Stimulated activated CD8-positive, alpha-beta memory T cell treated with anti-CD3 and anti-CD28 coated beads, Interleukin-15, amount 100 ng/mL, for 4 hours (primary cell): ENCODE measurements at places on chromosomes 5 and 9.

GRCh38 chr5:174533751-174534241 lies 190.6 kb upstream of the MSX2 start:
- DNase-seq: no peak

DNA sequence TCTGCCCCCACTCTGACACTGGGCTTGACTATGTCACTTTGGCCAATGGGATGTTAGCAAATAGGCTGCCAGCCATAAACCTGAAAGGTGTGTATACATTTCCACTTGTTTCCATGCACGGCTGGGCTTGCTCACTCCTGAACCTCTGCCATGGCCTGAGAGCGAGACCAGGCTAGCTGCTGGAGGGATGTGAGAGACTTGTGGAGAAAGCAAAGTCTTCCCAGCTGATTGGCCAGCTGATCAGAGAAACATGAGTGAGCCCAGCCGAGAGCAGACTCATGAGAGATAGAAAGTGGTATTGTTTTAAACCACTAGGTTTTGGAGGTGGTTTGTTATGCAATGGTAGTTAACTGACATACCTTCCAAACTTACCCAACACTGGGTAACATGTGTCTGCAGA lies 13.9 kb downstream of the FAM193B start:
- no peak for DNase-seq

GRCh38 chr5:145903113-145903512 lies 30.3 kb upstream of the GRXCR2 start:
- DNase-seq: no peak

DNA sequence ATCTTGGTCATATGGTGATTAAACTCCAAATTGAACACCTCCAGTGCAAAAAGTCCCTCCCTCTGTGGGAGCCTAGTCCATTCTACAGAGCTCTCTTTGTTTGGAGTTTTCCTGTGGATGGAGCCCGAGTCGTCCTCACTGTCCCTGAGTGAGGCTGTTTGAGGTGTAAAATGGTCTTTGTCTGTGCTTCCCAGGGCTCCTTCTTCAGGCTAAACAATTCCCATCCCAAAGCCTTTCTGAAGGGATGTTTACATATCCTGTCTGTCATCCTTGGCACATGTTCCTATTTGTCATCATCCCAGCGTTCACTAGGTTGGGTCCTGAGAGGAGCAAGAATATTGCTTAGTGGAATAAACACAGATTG lies 68.9 kb downstream of the COL27A1 start:
- DNase-seq: no peak

- no peak for DNase-seq
Observed at GRCh38 chr5:151598984-151599383, 7.9 kb upstream of the FAT2 start.

DNA sequence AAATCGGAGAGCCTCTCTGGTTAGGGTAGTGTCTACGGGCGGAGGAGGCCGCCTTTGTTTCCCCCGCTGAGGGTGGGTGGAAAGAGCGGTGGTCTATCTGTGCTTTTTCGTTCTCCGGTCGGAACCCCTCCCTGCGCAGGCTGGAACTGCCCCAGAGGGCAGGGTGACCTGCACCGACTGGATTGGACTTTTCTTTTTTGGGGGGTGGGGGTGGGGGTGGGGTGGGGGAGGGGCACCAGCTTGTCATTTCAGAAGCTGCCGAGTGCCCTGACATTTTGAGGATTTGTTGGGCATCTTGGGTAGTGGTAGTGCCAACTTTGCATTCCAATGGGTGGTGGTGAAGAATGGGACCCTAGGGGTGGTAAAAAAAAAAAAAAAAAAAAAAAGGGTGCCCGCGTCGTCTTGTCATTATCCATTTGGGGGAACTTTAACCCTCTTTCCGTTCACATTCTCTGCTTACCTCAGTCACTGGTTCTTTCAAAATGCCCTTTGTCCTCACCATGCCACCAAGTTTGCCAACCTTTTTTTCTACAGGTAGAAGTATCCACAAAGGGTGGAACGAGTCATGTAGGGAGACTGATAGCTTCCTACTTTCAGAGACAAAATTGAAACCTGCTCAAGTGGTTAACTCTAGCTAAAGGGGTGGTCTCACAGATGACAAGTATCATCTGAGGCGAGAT lies 1.3 kb downstream of the UBE2R2 start:
- no peak for DNase-seq

- no peak for DNase-seq
Observed at GRCh38 chr9:84893419-84894128, 224.0 kb downstream of the NTRK2 start.

DNA sequence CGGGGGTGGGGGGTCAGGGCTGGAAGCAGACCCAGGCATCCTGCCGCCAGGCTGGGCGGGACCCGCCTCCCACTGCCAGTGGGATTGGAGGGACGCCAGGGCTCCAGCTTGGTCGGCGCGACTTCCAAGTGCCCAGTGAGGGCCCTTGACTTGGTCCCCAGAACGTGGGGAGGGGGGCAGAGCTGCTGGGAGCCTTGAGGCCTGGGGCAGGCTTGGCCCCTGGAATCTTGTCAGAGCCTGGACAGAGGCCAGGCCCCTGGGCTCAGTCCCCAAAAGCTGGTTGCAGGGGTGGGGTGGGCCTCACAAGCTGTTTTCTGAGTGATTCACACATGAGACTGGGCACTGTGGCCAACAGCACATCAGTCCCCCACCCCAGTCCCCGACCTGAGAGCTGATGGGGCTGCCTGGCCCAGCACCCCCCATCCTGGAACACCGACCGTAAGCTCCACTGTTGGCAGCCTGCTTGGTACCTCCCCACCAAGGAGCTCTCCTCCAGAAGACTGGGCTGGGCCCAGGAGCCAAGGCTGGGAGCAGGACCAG lies 526 bp downstream of the CLIC3 start:
- no peak for DNase-seq

DNA sequence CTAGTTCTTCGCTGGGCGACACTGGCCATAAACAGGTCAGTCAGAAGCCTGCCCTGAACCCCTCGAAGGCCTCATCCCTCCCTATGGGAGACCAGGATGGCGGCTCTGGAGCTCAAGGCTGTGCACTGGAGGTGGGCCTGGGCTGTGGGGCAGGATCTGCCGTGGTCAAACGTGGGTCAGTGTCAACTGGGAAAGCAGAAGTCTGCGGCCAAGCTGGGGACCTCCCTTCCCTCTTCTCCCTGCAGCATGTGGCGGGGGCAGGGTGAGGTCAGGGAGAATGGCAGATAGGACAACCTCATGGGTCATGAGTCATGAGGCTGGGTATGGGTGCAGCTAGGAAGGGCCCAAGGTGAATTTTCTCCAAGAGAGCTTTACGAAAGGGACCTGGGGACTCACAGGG lies 132.9 kb downstream of the RXRA start:
- no peak for DNase-seq

- DNase-seq: no peak
Observed at GRCh38 chr9:95750725-95751519, 124.6 kb upstream of the ERCC6L2 start.

GRCh38 chr5:139531772-139532169 lies 29.4 kb upstream of the UBE2D2 start:
- DNase-seq: no peak

DNA sequence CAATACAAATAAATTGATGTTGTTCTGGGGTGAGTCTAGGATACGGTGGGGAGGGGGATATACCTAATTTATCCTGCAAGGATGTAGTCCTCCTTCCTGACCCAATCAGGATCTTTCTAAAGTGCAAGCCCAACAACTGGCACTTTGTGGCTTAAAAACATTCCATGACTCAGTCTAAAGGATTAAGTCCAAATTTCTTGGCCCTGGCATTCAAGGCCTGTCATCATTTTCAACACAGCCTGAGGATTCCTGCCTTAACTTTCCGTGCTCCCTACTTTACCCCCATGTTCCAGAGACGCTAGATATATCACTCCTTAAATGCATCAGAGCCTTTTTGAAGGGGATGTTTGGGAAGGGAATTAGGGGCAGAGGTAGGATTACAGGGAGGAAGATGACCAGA lies 1.0 kb downstream of the FAM221B start:
- no peak for DNase-seq

GRCh38 chr5:120457839-120458507 lies 6.1 kb upstream of the PRR16 start:
- no peak for DNase-seq

GRCh38 chr5:97547999-97548738 lies 365.1 kb upstream of the RIOK2 start:
- no peak for DNase-seq
